NCI-H146 (cell line): ENCODE measurements at places on chromosomes 6 and 20.

- no peak for DNase-seq
Measured at GRCh38 chr20:46157076-46157592, 39.0 kb downstream of the CD40 start.

DNA sequence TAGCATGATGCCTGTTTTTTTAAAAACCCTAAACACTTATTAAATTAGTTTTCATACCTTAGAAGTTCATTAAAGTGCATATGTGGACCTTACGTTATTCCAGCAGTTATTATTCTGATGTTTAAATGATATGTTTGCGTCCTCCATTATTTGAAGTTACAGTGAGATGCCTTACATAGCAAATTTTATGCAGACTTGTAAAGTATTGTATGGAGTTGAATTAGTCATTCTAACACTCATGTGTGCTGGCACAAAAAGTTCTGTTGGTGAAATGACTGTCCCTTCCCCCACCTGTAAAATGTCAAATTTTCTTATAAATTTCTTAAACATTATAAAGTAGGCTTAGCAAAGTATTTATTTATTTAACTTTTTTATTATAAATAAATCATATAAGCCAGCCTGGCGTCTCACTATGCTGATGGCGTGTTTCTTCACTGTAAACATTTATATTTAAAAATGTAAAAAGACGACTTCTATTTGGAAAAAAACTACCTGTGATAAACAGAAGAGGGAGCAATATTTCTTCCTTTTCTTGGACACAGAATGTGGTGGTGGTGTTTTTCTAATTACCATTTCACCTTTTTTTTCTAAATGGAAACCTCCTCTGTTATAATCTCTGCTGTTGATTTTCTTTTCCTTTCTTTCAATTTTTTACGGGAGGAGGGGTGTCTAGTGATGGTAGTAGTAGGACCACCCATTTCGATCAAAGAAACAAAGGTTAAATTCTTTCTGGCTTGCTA is 155.4 kb downstream of the RFPL4B start:
- DNase-seq = peak; percentile 32

- no peak for DNase-seq
Measured at GRCh38 chr6:139882234-139882633, 507.8 kb upstream of the CITED2 start.

- DNase-seq = peak; percentile 46
Measured at GRCh38 chr6:16058201-16058928, 70.5 kb upstream of the MYLIP start.

- no peak for DNase-seq
Measured at GRCh38 chr6:25013246-25013645, 77.5 kb upstream of the RIPOR2 start.

DNA sequence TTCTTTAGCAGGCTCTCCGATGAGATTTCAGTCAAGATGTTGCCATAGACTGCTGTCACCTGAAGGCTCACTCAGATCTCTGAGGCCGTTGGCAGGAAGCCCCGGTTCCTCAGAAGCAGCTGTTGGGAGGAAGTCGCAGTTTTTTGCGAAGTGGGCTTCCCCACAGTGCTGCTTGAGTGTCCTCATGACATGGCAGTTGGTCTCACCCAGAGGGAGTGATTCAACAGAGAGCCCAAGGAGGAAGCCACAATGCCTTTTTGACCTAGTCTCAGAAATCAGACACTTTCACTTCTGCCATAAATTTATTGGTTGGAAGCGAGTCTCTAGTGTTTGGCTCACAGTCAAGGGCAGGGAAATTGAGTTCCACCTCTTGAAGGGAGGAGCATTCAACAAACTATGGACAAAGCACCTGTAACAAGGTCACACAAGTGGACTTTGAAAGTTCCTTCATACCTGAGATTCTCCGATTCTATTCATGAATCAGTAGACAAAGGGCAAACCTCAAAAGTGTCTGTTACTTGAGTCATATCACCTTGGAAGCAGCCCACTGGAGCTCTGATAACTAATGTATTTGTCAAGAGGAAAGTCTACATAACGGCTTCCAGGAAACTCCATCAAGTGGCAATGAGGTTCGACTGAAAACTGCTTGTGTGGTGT is 208.3 kb downstream of the TASP1 start:
- no peak for DNase-seq
